Stimulated activated CD4-positive, alpha-beta T cell treated with anti-CD3 and anti-CD28 coated beads, TNF-alpha, amount 100 ng/mL, for 24 hours (primary cell): ENCODE measurements at places on chromosomes 11 and 22.

- DNase-seq, result no peak
These were observed 4.3 kb downstream of the IL2RB start for GRCh38 chr22:37145180-37146050.

DNA sequence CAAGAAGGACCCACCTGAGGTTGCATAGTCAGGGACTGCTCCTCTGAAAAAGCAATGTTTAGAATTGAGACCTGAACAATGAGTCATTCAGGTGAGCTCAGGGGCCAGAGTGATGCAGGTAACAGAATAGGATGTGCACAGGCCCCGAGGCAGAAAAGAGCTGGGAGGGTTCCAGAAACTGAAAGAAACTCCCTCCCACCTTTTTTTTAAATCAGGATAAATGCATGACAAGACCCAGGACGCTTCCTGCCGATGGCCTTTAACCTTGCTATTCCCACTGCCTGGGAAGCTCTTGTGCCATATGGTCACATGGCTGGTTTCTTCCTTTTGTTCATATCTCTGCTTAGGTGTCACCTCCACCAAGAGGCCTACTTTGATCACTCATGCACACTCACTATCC, 214.2 kb upstream of the ZBED5 start:
- DNase-seq, result no peak

GRCh38 chr22:42641801-42642413, 1.5 kb upstream of the ATP5MGL start:
- DNase-seq, result no peak

DNA sequence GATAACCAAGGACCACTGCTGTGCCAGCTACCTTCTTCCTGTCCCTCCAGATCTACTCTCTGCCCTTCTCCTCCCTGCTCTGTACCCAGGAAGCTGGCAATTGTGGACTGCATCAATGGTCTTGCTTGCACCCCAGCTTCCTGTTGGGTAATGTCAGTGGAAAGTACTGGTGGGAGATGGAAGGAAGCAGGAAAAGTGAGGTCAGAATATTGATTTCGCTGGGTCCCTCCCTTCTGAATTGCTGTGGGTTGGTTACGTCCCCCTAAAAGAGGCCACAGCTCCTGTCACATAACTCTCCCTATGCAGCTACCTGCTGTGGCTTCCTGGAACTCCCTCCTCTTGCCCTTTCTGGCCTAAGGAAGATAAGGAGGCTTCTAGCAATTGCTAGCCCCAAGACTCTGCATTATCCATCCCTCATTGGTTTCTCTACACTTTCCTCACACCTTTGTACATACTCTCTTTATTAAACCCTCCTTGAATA, 81.2 kb downstream of the RASSF10 start:
- no peak for DNase-seq

DNA sequence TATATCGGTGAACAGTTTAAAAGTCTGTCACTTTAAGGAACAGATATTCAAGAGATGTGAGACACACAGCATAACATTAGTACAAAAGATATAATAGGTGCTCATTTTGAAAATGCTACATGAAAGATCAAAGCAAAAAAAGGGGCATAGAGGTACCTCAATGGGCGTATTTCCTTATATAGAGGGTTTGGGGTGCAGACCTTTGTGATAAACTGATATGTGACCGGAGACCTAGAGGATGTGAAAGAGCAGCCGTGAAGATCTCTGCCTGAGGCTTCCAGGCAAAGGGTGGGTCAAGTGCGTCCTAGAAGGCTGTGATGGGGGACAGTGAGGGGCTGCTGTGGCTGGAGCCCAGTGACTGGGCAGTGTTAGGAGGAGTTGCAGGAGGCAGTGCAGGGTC, 551.4 kb downstream of the ETS1 start:
- DNase-seq, result no peak

DNA sequence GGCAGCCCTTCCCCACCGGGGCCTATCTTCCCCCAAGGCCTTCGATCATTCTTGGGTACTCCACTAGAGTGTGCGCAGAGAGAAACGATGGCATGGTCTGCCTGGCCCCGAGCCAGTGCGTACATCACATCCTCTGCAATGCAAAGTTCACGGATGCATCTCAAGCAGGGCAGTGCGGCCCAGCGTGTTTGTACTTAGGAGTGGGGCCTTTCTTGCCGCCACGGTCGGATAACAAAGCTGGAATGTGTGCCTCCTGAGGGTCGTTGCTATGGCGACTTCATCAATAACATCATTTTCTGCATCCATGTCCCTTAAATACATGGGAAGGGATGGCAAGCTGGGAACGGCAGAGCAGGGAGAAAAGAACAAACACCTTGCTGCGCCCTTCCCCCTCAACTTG, 73.9 kb downstream of the SCUBE1 start:
- no peak for DNase-seq

GRCh38 chr11:73410627-73411026, 34.4 kb downstream of the RELT start:
- DNase-seq, result no peak

DNA sequence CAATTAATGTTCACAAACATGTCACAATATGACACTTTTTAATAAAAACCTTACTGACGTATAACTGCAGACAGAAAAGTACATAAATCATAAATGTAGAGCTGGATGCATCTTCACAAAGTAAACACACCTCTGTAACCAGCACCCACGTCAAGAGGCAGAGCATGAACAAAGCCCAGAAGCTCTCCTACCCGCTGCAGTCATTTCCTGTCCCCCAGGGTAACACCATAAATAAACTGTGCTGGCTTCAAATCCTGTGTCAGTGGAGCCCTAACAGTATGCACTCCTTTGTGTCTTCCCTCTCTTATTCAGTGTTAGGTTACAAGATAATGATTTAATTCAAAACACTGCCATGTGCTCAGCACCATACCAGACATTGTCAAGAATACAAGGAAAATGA, 5.7 kb downstream of the SYT13 start:
- no peak for DNase-seq
